Activated CD8-positive, alpha-beta memory T cell treated with anti-CD3 and anti-CD28 coated beads, Interleukin-2, amount 50 U/mL, for 4 hours (primary cell): ENCODE measurements at places on chromosomes 4 and X.

DNA sequence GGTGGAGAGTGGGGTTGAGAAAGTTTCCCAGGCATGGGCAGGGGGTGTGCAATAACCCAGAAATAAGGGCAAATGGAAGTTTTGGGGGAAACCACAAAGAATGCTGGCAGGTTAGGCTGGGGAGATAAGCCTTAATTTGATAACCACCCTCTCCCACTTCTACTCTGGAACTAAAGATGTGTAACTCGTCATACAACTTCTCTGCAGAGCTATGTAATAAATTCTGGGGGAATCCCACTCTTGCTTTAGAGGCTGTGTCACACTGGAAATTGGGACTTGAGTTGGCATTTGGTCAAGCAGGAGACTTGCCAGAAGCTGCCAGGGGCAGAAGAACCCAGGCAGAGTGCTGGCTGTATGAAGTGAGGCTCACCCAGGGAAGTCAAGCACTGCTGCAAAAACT, 170.9 kb upstream of the CPEB2 start:
- DNase-seq: no peak

GRCh38 chr4:100882661-100883060, 364.8 kb upstream of the EMCN start:
- DNase-seq: no peak

DNA sequence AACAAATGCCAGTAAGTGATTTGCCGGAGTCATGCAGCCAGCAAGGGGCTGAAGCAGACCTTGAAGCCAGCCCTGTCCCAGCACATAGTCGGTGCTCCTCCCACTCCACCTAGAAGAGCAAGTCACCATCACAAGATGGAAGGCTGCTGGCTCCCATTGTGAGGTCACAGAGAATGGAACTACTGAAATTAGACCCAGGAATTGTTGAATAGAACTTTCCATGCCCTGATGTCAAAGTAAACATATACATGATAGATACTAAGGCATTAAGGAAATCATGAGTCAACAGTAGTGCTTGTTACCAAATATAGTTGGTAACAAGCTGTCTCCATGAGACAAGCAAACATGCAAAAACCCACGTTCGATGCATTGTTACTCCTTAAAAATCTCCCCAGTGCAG, 177.1 kb upstream of the MID1 start:
- DNase-seq: no peak

DNA sequence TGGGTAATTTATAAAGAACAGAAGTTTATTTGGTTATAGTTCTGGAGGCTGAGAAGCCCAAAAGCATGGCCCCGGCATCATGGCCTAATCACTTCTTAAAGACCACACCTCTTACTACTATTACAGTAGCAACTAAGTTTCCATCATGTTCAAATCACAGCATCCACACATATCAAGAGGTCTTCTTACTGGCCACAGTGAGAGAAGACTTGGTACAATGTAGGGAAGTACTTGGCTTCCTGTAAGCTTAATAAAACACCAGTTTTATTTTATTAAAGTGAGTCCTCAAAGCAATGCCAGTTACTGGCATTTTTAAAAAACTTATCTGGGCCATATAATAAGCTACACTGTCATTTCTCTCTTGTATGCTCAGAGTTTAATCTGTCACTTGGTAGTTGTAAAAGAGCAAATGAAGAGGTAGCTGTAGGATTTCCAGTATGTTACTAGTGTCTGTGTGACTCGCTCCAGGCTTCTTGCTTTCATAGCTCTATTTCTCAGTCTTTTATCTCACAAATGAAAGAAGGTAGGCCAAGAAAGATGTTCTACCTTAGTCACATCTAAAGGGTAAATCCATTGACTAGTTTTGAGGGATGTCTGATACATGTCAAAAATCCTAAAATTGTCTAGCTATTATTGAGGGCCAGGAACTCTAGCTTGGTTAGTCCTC, 159.2 kb upstream of the CPEB2 start:
- no peak for DNase-seq

DNA sequence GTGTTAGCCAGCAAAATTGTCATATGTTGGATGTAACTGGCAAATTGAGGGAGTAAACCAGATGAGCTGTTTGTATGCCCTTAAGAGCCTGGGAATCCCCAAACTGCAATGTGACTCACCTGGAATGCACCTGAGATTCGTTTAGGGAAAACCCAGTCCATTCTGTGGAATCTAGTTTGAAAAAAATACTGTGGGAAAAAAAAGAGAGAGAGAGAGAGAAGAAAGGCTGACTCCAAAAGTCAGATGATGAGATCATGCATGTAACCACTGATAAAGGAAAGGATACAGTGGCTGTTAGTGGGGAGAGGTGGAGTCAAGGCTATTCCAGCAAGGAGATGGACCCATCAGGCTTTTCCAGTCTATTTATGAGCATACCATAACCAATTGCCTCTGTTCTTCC, 48.5 kb downstream of the SLC9A7 start:
- no peak for DNase-seq

GRCh38 chr4:187124331-187124730, 400.7 kb upstream of the FAT1 start:
- no peak for DNase-seq

- no peak for DNase-seq
These were observed 430.1 kb downstream of the GBA3 start for GRCh38 chr4:23122666-23123400.

GRCh38 chr4:180081072-180081471, 2162.1 kb upstream of the TENM3 start:
- DNase-seq: no peak
